Fibroblast of skin of back (primary cell): ENCODE measurements at places on chromosomes 2 and 18.

GRCh38 chr2:24423095-24423494 lies 62.8 kb upstream of the ITSN2 start:
- DNase-seq: no peak

- DNase-seq: no peak
These were observed 94.4 kb downstream of the STPG4 start for GRCh38 chr2:47060652-47061170.

GRCh38 chr2:63132020-63132419 lies 81.4 kb downstream of the OTX1 start:
- DNase-seq: no peak

DNA sequence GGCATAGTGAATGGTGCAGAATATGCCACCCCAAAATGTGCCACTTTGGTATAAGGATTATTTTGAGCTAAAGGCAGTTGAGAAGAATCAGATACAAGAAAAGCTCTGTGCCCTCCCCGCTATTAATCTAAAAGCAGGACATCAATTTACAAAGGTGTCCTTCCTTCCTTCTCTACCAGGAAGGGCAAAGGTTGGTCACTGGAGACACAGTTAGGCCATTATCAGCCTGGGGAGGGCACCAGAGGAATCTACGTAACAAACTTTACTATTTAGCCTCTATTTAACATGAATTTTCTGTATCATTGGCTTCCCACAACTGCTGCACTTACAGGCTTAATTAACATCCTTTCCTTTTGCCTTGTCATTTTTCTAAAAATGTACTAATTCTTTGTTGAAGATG lies 52.6 kb downstream of the MEP1B start:
- no peak for DNase-seq

DNA sequence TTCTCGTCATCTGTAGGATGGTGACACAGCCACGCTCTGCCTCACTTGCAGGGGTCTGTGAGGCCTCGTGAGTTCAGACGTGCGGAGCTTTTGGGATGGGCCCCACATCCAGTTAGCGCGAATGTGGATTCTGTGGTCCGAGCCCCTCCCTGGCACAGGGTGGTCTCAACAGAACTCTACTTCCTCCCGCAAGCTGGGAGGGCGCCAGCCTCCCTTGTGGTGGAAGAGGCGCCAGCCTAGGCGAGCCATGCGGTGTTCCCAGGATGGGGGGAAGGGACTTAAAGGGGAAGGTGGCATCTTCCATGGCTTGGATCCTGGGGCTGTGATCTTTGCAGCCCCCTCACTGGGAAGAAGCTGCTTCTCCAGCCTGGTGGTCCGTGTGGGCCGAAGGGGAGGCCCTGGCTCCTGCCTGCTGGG lies 1.4 kb downstream of the SNORC start:
- no peak for DNase-seq

DNA sequence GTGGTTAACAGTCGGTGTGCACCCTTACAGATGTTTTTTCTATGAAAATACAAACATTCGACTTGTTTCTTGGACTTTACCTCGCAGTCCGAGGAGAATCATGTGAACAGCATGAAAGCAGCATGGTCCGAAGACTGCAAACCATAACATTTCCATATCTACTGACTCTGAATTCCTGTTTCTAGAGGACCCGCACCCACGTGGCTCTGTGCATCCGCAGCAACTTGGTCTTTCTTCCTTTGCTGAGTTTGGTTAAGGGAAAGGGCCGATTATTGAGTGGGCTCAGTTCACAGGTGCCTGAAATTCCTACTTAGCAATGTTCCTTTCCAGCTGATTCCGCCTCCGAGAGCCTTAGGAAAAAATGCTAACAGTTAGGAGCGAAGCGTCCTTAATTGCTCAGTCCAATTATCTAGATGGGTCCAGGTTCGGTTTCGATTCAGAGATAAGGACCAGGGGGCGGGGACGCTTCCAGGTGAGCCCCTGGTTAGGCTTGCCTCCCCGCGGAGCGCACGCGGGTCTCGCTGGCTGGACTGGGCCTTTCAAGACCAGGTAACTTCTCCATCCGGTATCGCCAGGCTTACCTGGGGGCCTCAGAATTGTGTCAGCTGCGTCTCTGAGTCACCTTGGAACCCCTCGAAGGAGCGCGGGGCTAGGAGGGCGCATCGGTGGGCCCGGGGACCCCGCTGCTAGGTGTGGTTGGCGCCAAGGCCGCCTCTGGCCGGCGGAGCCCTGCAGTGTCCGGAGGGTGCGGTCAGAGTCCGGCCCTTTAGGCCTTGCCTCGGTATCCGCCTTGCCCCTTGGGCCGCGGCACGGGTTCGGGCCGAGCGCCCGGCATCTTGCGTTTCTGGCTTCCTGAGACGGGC lies 1.1 kb upstream of the B3GNT2 start:
- DNase-seq: no peak

GRCh38 chr2:57965961-57966360 lies 80.6 kb upstream of the VRK2 start:
- DNase-seq: no peak

DNA sequence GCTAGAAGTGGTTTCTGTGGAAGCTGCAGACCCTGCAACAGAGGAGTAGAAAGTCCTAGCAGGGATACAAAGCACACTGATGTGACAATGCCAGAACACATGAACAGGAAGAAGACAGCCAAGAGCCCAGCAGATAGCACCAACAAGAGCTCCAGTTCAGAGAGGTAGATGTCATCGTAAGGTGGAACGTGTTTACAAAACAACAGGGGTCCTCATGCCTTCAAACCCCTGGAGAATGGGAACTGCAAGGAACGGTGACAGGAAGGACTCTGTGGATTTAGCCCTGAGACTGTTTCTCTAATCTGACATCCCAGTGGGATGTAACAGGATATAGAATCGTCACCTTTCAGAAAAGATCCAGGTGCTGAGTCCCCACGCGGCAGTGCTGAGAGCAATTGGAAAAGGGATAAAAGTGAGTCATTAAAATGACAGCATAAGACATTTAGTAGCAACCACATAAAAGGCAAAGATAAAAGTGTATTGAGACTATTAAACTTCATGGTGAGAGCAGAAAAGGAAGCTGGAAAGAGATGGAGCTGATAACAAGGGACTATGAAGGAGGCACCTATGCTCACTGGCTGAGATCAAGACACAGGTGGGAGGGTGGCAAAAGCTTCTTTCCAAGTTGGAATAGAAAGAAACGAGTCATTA lies 195.2 kb downstream of the FBXO15 start:
- no peak for DNase-seq

DNA sequence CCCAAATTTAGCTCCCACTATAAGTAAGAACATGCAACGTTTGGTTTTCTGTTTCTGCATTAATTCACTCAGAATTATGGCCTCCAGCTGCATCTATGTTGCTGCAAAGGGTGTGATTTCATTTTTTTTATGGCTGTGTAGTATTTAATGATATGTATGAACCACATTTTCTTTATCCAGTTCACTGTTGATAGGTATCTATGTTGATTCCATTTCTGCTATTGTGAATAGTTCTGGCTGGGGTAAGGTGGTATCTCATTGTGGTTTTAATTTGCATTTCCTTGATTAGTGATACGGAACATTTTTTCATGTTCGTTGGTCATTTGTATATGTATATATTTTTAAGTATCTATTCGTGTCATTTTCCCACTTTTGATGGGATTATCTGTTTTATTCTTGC lies 674.3 kb downstream of the NUP35 start:
- no peak for DNase-seq

DNA sequence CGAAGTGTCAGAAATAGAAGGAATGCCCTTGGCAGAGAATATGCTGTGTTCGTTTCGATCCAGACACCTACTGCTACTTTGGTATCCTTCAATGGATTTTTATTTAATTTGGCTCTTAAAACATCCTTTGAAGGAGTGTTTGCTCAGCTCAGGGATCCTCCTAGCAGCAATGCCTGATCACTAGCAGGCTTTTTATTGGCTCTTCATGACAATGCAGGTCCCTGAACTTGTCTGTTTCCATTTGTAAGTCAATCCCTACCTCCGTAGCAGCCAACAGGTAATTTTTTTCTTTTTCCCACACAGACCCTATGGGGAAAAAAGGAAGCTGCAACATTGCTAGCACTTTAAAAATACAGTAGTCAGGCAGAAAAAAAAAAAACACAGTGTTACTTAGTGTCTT lies 366.2 kb upstream of the LRRTM1 start:
- DNase-seq: no peak

GRCh38 chr2:148670773-148671172 lies 26.2 kb downstream of the EPC2 start:
- no peak for DNase-seq

DNA sequence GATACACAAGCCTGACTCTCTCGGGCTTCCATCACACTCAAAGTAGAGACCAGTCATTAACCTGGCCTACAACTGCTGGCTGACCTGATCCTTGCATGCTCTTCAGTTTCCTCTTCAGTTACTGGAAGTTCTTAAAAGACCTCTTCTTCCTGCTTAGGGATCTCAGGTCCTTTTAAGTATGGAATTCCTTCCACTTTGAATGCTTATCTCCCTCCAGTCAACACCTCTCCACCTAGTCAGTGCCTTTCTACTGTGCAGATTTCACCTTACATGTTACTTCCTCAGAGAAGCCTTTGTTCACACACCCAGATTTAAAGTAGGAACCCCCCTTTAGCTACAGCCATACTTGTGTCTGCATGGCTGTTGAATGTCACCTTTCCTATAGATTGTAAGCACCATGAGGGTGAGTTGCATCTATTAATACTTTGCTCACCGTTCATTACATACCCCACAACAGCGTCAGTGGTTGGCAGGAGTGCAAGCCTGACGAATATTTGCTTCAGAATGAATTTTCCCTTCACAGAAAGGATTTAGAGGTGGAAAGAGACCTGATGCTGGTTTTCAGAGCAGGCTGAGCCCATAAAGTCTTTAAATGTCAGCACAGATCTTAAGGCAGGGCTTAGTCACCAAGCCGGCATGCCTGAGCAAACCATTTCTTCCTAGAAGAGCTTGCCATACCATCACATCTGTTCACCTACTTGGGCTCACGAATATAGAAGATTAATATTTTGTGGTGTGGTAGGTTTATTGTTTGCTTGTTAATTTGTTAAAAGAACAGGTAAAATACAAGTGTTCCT lies 90.1 kb downstream of the ACVR1 start:
- DNase-seq: peak; percentile 43

GRCh38 chr2:42937171-42937875 lies 144.9 kb upstream of the HAAO start:
- DNase-seq: no peak

DNA sequence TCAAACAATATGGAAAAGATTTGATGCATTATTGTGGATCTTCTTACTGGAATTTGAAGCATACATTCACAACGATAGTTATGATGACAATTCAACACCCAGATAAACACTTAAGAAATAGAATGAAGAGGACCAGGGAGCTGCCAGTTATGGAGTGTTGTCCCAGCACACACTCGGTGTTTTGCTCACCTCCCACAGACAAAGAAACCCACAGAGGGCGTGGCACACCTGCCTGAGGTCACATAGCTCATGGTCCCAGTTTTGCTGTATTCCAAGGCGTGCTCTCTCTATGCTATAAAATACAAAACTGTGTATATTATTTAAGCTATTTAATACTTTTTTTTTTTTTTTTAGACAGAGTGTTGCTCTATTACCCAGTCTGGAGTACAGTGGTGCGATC lies 31.1 kb downstream of the EFR3B start:
- DNase-seq: no peak

- DNase-seq: peak; percentile 40
These were observed 34.7 kb upstream of the MBP start for GRCh38 chr18:77167251-77167650.

DNA sequence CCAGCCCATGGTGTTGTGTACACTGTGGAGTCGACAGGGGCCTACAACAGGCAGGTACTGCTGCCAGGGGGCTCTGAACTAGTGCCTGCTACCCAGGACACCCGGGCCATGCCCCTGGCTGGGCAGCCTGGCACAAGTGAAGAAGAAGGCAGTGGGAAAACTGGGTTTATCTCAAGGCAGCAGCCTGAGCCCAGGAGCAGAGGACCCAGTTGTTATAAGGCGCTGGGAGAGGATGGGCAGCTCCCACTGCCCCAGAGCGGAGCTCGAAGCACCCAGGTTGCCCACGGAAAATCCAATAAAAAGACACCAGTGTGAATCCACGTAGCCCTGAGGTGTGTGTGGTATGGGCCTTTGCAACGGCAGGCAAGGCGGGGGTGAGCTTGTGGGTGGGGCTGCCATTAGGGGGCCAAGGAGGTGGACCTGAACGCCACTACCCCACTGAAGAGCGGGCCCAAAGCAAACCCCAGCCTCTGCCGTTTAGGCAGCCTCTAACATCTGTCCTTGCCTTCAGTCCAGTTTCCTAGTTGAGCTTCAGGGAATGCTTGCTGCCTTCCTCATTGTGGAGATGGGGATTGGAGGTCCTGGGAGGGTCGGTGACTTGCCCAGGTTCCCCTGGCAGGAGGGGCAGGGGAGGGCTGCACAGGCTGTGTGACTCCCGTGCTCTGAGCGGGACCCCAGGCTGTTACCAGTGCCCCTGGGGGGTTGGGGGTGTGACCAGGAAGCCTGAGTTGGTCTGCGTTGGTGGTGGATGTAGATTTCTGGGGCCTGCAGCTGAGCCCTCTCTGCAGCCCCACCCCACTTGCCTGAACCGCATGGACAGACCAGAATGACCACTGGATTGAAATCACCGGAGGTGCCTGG lies 16.0 kb downstream of the ARID5A start:
- no peak for DNase-seq

DNA sequence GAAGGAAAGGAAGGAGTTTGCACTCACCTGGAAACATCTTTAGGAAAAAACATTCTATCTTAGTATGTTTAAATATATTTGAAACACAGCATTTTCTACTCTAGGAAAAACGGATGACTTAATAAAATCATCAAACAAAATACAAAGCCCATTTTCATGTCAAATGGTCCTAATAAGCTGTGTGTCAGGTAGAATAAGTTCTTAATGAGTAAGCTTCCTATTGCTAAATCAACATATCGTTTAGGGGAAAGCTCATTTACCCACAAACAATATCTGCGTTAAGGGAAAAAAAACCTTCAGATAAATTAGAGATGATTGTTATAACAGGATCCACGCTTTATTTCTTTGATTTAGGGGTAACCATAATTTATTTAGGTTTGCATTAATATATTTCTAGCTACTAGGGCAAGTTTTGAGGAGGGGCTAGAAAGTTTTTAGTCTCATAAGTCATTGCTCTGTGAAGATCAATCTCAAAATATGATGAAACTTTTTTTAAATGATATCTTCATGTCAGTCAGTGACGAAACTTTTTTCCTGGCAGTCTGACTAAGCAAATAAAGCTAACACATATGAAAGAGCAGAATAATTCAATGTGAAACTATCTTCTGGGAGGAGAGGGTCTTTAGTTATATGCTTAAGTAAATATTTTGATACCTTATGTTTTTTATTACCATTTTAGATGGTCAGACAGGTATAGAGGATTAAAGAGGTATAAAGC lies 147.1 kb downstream of the WDSUB1 start:
- peak; percentile 31 for DNase-seq

GRCh38 chr2:102796337-102796736 lies 34.5 kb downstream of the TMEM182 start:
- DNase-seq: no peak

GRCh38 chr2:157257312-157258252 lies at the start of gene GALNT5:
Gene GALNT5, plus strand, starts transcription at chr2:157257705. Its CDS starts 378 bp downstream, at chr2:157258083.
- DNase-seq: peak; percentile 57
